ENCODE measurements at places on chromosomes 7 and 10. TPM values are rescaled to one million over a fixed set of nuclear protein-coding genes. Genes with fewer than 3 reads are reported as not detected.

DNA sequence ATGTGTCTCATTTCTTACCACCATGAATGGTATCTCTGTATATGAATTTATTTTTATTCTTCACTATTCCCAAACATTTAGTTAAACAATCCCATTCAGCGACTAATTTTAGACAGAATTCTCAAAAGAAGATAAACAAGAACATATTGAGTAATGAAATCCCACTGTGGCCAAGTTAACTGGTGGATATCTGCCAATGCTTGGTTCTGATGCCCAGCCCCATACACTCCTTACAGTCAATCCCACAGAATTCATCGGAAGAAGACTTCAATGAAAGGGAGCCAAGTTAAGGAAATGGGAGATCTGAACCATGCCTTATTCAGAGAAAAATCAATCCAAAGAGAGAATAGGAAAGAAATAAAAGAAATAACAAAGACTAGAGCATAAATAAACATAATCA lies 518.0 kb downstream of the XPNPEP1 start:
- no peaks in the 10 kb centered on the region for H3K27me3 ChIP-seq
- H3K27ac ChIP-seq: no peak overlapping the region
- H3K4me1 ChIP-seq: no peaks in the 10 kb centered on the region

Gene PIP
- total RNA-seq: not detected

Gene TAX1BP1
- 113 TPM for total RNA-seq

DNA sequence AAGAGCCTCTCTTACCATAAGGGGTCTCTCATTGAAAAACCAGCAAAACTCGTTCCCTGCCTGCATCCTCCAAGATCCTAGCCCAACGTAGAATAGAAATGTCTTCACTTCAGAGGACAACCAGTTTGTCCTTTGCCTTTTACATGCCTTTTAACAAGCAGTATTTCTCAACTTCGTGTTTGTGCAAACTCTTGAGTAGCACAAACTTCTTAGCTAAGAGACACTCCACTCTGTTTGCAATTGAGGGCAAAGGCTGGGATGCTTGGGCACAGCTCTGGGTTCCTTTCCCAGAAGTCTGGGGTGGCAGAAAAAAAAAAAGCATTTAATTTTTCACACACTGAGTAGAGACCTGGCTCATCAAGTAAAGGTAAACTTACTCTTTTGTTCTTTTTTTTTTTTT lies 19.5 kb upstream of the KCTD7 start:
- no peak overlapping the region for H3K4me3 ChIP-seq
- H3K27ac ChIP-seq: no peak overlapping the region
- no peaks in the 10 kb centered on the region for H3K36me3 ChIP-seq
- H3K4me1 ChIP-seq: no peaks in the 10 kb centered on the region

GRCh38 chr7:102101926-102102325 lies 184.7 kb upstream of the SH2B2 start:
- no peak for DNase-seq
- no peaks in the 10 kb centered on the region for H3K4me1 ChIP-seq
- peaks cover 32% of the 10 kb centered on the region for H3K36me3 ChIP-seq
- no peaks in the 10 kb centered on the region for H3K27me3 ChIP-seq
- H3K4me3 ChIP-seq: no peak overlapping the region
- no peak overlapping the region for H3K27ac ChIP-seq

- H3K4me1 ChIP-seq: no peaks in the 10 kb centered on the region
- peaks cover 7% of the 10 kb centered on the region for H3K27me3 ChIP-seq
- no peak overlapping the region for H3K4me3 ChIP-seq
- no peaks in the 10 kb centered on the region for H3K36me3 ChIP-seq
- no peak overlapping the region for H3K27ac ChIP-seq
Measured at GRCh38 chr10:11450427-11450826, 161.0 kb downstream of the USP6NL start.

DNA sequence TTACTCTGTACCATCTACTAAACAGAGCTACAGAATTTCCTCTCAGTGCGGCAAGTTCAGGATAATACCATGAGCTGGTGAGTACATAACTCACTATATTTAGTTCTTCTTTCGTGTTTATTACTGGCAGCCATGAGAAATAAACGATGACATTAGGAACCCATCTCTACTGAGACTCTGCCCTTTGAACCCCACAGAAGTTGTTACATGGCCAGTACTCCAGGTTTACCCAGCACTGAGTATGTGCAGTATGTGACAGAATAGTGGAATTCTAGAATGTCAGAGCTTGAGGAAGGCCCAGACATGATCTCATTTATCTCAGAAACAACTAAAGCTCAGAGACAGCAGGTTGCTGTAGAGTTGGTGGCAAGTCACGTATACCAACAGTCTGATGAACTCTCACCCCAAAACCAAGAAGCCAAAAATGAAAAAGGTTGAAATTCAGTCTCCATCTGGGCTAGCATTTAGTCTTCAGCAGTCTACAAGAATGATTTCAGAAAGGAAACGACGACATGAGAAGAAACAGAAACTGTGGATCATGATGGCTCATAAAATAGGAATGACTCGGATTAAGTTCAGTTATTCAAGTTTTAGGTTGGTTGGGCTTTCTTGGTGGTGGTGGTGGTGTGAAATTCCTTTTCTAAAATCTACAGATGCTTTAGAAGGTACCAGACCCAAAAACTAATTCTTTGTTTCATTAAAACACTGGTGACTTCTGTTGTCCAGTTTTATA lies 78.5 kb downstream of the SORBS1 start:
- peak overlapping the region; percentile 99 for H3K27ac ChIP-seq
- H3K36me3 ChIP-seq: peaks cover 5% of the 10 kb centered on the region
- no peaks in the 10 kb centered on the region for H3K27me3 ChIP-seq
- DNase-seq: no peak
- no peak overlapping the region for H3K4me3 ChIP-seq

Gene SEC61A2
- total RNA-seq: 6.0 TPM

DNA sequence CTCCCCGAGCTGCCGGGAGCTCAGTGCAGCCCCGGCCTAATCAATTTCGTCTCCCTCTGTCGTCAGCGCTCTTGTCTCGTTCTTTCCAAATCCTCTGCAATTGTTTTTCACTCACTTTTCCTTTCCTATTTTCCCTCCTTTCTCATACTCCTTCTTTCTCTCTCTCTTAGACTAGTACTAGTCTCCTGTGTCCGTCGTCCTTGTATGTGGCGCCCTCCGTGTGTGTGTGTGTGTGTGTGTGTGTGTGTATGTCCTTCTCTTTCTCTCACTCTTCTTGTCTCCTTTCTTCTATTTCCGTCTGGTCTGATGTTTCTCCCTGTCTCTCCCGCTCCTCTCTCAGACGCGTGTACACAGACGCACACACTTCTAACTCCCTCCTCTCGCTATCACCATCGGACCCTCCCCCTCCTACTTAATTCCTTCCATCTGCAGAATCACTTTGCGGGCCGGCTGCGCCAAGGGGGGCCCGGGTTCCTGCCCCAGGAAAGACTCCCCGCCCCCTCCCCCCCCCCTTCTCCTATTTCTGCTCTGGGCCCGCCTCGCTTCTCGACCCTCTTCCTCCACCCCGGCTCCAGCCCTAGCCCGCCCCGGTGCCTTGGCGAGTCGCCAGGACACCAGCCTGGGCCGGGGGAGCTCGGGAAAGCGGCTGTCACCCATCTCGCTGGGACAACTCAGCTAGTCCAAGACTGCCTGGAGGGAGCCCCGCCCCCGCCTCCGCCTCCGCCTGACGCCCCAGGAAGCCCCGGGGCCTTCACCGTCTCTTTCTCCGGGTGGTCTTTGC lies 743 bp upstream of the ZCCHC24 start:
- DNase-seq: no peak
- H3K27me3 ChIP-seq: no peaks in the 10 kb centered on the region
- peaks cover 70% of the 10 kb centered on the region for H3K4me1 ChIP-seq
- peak overlapping the region; percentile 98 for H3K27ac ChIP-seq
- H3K36me3 ChIP-seq: no peaks in the 10 kb centered on the region
- peak overlapping the region; percentile 69 for H3K4me3 ChIP-seq

Data from gastrocnemius medialis (tissue), 4 donors.